ENCODE measurements at places on chromosomes 5 and 9.

GRCh38 chr5:136036293-136036911, 7.6 kb downstream of the TGFBI start:
- no peak for DNase-seq

GRCh38 chr5:172243302-172243701, 40.3 kb downstream of the UBTD2 start:
- no peak for DNase-seq

DNA sequence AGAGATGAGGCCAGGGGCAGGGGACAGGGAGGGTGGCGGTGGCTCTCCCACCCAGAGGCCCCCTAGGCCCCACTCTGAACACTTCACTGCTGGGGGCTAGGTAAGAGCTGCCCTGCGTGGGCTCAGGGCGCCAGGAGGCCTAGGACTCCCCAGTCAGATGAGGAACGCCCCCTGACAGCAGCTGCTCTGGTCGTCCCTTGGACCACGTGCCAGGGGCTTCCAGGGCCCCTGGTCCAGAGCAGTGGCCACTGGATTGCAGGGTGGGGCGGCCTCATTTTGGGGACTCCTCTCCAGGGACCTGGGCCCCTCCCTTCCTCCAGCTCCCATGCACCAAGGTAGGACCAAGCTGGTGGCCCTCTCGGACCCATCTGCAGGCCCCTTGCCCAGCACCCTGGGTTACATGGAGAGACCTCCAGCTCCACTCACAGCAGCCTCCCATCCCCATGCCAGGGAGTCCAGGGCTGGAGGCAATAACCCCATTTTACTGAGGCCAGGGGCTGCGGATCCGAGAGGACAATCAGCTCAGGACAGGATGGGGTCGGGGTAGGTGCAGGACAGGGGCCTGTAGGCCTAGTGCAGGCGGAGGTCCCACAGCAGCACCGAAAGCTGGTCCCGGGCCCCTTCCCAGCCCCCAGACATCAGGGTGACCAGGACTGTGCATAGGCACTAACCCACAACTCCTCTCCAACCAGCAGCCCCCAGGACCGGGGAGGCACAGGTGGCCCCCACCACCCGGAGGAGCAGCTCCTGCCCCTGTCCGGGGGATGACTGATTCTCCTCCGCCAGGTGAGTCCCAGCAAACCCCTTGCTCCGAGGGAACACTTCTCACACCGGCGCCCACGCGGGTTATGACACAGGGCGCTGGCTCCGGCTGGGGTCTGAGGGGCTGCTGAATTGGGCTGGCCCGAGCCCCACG, 1.5 kb downstream of the EGFL7 start:
- no peak for DNase-seq

DNA sequence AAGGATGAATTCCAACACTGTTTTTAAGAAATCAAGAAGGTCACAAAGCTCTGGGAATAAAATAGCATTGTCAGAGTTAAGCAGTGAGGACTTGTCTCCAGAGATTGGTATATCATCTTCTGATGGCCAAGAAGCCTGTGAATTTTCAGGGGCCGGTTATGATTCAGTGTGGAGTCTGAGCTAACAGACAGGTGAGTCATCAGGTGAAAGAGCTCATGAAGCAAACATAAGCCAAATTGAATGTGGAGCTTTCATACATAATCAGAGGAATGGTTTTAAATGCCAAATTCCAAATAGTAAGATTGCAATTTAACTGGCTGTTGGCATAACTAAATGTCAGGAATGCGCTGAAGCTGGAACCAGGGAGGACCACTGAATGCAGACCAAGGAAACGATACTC, 494.2 kb downstream of the MTRR start:
- no peak for DNase-seq

Measured in GM18507 (cell line).